ENCODE measurements at places on chromosomes 12 and 14.

GRCh38 chr12:569803-570434 is 93.3 kb downstream of the NINJ2 start:
- peak; percentile 79 for DNase-seq

GRCh38 chr14:96130854-96131253 is 73.8 kb upstream of the BDKRB2 start:
- peak; percentile 43 for DNase-seq

DNA sequence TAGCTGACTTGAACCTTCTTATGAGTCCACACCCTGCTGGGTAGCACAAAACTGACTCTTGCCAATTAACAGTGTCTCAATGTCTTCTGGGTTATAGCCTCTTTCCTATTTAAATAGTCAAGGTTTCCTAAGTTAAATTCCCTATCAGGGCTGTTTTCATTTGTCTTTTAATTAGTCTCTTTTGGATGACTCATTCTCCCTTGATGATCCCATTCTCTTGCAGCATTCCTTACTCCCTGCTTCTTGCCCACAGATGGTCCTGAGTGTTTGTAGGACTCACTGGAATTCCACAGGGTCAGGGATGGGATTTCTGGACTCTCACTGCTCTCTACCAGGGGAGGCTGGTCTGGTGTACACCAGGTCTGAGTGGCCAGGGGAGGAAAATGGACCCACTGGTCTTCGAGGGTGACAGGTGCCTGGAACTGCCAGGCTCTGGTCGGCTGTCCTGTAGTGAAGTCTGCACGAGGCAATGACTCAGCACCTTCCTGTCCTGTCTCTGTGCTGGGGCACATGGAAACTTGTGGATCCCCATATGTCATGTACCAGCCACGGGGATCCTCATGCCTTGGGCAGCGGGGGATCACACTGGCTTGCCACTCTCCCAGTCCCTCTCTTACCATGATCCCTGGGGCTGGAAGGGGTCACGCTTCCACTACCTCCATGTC is 236.5 kb upstream of the PELI2 start:
- peak; percentile 59 for DNase-seq

- DNase-seq: peak; percentile 62
Observed at GRCh38 chr14:69008421-69008884, 29.4 kb upstream of the ACTN1 start.

DNA sequence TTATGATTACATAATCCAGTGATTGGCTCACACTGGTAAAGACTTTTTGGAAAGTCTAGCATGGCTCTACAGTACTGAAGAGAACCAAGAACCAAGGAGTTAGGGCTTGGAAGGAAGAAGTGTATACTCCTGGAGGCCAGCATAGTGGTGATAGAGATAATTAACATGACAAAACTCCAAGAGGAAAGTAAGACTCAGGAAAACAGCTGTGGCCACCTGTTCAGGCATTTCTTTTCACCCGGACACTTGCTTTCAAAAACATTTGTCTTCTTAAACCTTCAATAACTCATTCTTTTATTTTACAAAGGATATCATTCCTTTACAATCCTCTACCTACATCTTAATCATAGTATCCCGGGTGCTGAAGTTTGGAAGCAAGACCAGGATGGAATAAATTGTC is 50.9 kb downstream of the KLHL28 start:
- DNase-seq: no peak

DNA sequence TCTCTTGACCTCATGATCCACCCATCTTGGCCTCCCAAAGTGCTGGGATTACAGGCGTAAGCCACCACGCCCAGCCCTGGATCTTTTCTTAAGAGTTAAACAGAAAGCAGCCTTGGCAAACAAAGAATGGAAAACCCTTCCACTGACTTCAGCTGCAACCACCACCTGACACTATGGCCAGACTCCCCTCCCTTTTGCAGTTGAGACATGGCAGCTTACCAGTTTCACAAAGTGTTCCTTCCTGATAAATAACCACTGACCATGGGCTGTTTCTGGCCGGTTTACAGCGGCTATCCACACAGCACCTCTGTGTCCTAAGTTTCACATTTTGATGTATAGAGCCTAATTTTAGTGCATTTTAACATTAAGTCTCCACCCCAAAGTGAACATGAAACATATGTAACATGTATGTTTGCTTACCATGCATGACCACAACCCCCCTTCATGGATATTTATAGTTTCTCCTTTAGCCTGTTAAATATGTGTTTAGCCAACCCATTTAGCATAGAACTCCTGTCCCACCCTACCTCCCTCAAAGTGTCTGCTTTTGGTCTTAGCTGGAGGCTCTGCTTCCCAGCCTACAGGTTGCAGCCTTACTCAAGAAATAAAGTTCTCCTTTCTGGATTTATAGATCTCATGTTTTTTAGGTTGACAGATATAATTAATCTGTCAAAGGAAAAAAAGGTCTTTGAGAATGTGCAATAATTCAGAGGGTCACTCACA is 32.7 kb upstream of the RAB21 start:
- no peak for DNase-seq

DNA sequence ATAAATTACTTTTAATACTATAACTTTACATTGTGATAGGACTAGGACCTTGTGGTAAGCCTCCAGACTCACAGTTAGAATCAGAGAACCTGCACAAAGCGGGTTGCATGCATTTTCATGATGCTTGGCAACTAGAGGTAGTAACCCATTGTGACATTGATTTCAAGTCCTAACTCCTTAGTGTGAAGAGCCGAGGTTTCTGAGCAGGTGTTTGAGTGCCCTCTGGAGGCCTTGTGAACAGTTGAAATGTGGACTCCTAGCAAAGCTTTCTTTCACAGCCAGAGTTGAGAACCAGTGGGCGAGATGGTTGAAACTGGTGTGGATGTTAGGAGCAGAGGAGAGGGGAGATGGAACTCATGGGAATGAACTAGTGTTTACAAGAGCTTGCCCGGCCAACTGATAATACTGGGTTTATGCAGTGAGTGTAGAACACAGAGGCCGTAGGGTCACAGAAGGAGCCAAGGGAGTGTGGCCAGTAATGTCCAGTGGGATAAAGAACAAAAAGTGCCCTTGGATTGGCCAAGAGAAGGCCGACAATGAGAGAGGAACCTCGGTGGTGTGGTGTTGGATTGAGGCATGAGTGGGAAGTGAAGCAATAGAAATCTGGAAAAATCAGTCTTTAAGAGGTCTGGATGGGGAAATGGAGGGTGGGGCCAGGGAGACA is 10.9 kb downstream of the ZNF664 start:
- peak; percentile 69 for DNase-seq

DNA sequence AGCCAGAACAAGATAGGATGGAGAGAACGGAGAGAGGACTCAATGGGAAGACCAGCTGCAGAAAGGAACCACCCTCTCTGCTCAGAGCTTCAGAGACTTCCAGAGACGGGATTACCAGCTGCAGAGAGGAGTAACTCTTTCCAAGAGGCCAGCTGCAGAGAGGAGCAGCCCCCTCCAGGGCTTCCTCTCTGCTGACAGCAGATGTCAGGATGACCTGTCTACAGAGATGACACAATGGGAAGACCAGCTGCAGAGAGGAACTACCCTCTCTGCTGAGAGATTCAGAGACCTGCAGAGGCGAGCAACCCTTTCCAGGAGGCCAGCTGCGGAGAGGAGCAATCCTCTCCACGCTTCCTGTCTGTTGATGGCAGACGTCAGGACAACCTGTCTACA is 61.8 kb downstream of the KLRG1 start:
- DNase-seq: no peak

- DNase-seq: peak; percentile 78
Observed at GRCh38 chr12:48995086-48995879, 3.9 kb downstream of the DDN start.

DNA sequence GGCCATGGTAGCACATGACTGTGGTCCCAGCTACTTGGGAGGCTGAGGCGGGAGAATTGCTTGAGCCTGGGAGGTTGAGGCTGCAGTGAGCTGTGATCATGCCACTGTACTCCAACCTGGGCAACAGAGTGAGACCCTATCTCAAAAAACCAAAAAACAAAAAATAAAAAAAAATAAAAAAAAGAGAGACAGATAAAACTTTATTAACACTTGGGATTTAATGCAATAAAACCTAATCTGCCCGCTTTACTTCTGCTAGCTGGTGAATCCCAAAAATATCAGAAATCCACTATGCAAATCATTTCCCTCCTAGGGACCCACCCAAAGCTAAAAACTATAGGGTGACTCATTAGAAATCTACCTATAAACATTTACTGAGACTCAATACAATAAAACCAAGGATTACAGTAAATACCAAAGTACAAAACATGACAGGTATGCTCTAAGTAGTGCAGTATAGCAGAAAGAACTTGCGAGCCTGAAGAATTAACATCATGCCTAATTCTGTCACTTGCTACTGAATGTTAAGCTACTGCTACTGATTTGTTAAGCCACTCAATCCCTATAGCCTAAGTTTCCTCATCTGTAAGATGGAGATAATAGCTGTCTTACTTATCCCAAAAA is 50.1 kb upstream of the STAC3 start:
- DNase-seq: no peak

GRCh38 chr14:41146391-41146790 is 460.3 kb upstream of the LRFN5 start:
- DNase-seq: no peak

- no peak for DNase-seq
Observed at GRCh38 chr14:100425429-100425827, 102.3 kb downstream of the SLC25A47 start.

DNA sequence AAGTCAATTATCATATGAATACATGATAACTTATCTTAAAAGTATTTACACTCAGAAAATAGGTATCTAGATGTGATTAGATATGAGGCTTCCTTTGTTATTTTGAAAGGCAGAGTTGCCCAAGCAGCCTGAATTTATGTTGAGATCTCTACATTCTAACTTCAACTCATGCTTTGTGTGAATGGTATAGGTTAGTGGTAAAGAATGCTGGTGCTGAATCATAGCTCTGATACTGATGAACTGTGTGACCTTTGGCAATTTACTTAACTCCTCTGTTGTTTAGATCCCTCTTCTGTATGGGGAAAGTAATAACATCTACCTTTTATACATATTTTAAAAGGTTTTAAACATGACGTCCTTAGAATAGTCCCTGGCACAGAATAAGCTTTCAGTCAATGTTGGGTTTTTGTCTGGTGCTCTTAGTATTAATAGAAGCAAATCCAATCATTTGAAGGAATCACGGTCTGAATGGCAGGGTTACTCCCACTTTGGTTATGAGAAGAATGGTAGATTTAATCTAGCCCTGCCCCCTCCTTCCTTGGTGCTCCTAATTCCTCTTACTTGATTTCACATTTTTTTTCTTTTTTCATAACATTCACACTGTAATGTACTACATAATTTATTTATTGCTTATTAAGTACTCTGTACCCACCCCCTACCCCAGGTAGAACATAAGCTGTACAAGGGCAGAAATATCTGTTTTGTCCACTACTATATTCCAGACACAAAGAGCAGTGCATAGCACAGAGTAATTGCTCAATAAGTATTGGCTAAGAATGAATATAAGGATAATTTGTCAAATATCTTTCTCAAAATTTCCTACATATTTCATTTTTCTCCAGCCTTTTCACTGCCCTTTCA is 203.3 kb upstream of the KRR1 start:
- no peak for DNase-seq

- peak; percentile 85 for DNase-seq
Observed at GRCh38 chr12:6927379-6928021, at the start of gene ATN1. Gene ATN1, plus strand, starts transcription at chr12:6927959. Its CDS starts 6,043 bp downstream, at chr12:6934002.

- no peak for DNase-seq
Observed at GRCh38 chr12:47955059-47955458, 8.3 kb upstream of the TMEM106C start.

DNA sequence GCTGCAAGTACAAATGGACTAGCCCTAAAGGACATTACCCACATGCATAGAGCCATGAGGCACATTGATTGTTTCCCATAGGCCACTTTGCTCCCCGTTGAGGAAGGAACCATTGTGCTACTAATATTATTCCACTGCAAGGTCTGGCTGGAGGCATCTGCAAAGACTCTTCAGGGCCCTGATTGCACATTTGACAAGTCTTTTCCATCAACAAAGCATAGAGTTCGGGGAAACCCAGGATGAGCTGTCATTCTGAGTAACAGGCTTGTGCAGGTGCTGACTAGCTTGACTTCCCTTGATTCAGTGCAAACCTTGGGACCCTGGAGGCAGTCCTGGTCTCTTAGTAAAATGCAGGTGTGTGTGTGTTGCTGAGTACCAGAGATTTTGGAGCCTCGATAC is 73.8 kb downstream of the SUSD6 start:
- no peak for DNase-seq

- DNase-seq: no peak
Observed at GRCh38 chr12:125135906-125136305, 70.7 kb downstream of the AACS start.

GRCh38 chr12:27511031-27511722 is 12.8 kb upstream of the PPFIBP1 start:
- DNase-seq: peak; percentile 46

- DNase-seq: no peak
Observed at GRCh38 chr14:99735189-99736135, 51.4 kb downstream of the CYP46A1 start.

DNA sequence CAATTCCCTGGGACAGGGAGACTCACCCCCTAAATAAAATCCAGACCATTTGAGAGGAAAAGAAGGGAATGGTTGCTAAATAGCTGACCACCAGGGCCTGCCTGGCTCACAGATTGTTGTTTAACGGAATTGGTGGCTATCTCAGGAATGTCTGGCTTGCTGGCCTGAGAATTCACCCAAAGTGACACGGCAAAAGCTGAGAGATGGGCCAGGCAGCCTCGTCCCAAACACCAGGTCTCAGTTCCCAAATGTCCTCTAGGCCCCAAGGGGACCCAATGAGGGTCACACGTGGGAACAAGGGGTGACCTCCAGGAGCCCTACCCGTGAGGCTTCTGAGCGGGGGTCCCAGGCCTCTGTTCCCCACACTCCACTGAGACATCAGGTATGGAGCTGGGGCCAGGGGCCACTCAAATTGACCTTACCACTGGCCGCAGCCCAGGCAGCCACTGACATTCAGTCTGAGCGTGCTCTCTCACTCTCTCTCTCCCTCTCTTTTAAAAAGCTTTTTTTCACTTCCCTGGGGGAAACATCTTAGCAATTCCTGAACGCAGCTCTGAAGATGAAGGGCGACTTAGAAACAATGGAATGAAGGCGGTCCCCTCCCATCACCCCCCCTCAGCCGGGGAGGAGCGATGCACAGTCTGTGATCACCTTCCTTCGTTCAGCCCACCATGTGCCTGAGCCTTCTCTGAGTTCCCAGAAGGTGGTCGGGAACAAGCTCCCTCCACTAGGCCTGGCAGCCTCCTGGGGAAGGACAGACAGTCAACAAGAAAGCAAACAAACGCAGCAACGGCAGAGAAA is 131.2 kb downstream of the SCARB1 start:
- no peak for DNase-seq

- DNase-seq: no peak
Observed at GRCh38 chr14:91585856-91586255, 75.7 kb upstream of the PPP4R3A start.
